ENCODE measurements at places on chromosomes 2 and 18.

- DNase-seq, result no peak
Observed at GRCh38 chr18:12373771-12374116, 3.3 kb downstream of the AFG3L2 start.

DNA sequence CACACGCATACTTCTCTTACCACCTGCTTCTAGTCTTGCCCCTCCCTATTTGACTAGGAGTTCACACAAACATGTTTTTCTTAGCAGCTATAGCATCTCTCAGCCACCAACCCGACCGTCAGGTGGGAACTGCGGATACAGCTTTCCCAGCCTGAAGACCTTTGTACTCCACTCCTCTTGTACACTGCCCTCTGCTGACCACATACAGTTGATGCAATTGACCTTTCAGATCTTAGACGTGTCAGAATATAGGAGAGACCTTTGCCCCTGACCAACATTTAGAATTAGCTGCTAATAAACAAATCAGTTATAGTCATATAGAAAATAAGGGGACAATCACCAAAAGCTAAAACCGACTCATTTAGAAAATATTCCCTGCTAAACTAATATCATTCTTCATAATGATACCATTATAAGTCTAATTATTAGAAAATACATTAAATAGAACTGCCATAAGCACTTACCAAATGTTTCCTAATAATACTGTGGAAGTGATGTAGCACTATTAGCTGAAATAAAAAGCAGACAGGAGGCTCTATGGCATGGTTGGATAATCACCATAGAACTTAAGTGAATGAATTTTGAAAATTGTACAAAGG lies 208.4 kb downstream of the RAD51AP2 start:
- DNase-seq, result no peak

- DNase-seq, result no peak
Observed at GRCh38 chr18:53385889-53386288, 838.6 kb downstream of the MBD2 start.

GRCh38 chr2:69890881-69891280 lies 2.9 kb upstream of the SNRNP27 start:
- no peak for DNase-seq

DNA sequence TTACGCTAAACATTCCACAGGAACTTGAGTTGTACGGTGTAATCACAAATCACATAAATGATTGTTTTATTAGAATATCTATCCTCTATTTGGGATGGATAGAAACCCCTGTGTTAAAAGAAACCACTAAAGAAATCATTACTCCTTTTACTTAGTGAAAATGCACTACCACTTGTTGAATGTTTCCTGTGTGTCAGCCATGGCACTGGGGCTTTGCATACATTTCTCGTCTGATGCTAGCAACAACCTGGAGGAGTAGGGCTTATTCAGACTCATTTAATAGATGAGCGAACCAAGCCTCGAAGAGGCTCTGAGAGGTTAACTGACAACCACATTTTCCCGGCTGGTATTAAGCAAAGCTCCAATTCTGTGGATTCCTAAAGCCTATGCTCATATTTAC lies 60.5 kb upstream of the PELI1 start:
- no peak for DNase-seq

Data from esophagus squamous epithelium (tissue), 5 donors.